ENCODE measurements at places on chromosomes 16 and 17. TPM values are rescaled to one million over a fixed set of nuclear protein-coding genes. Genes with fewer than 3 reads are reported as not detected.

- H3K4me3 ChIP-seq: peak overlapping the region; percentile 76
- H3K27ac ChIP-seq: peak overlapping the region; percentile 77
- DNase-seq: no peak
- H3K36me3 ChIP-seq: no peaks in the 10 kb centered on the region
Measured at GRCh38 chr17:32142857-32143526, 690 bp downstream of the RHOT1 start.

- DNase-seq: no peak
- H3K27ac ChIP-seq: no peak overlapping the region
- no peaks in the 10 kb centered on the region for H3K36me3 ChIP-seq
- H3K27me3 ChIP-seq: no peaks in the 10 kb centered on the region
- H3K4me3 ChIP-seq: peak overlapping the region; percentile 70
- H3K4me1 ChIP-seq: peaks cover 5% of the 10 kb centered on the region
Measured at GRCh38 chr16:87806261-87806640, 40.5 kb upstream of the KLHDC4 start.

DNA sequence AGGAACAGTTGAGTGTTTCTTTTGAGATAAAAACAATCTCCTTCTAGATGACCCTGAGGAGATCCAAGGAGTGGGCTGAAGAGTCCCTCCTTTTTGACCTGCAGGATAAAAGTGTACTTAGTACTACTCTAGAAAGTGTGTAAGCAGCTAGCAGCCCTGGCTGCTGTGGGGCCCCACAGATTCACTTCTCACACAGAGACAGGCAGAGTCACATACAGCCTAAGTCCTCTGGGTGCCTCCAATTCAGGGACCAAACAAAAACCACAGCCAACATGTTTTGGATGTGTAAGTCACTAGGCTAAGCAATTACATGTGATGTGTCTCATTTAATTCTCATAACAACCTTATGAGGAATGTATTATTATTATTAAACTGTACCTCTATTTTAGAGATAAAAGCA lies 97.1 kb downstream of the TMEM100 start:
- H3K4me1 ChIP-seq: no peaks in the 10 kb centered on the region
- no peak for DNase-seq
- H3K27ac ChIP-seq: no peak overlapping the region
- no peak overlapping the region for H3K4me3 ChIP-seq
- no peaks in the 10 kb centered on the region for H3K36me3 ChIP-seq

DNA sequence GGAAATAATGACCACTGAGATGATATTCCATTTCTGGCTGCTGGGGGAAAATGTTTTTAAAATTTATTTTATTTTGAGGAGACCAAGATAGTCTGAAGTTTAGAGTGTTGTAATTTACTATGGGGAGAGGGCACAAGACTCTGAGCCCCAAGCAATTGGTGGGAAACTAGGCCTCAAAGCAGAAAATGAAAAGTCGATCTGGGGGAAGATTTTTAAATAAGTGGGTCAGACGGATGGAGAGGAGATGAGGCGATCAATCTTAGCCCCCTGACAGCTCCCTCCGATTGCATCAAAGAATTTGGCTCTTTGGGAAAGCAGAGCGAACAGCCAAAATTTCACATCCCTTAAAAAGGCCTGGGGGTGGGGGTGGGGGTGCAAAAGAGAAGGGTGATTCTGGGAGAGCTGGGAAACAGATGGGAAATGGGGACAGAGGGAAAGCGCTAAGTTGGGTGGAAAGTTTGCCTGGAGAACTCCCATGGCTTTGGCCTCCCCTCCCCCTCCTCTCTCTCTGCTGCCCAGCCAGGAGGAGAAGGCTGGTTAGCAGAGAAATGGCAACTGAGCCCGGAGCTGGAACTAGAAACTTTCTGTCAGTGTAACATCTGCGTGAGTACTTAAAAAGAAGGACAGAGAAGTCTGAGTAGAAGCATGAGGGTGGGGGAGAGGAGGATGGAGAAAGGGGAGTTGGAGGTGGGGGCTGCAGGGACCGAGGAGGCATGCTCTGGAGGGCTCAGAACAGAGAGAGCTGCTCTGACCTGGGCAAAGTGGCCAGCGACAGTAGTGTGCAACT lies 1.4 kb upstream of the HOXB2 start:
- H3K36me3 ChIP-seq: peaks cover 9% of the 10 kb centered on the region
- H3K27me3 ChIP-seq: no peaks in the 10 kb centered on the region
- H3K4me3 ChIP-seq: peak overlapping the region; percentile 62
- peak overlapping the region; percentile 95 for H3K27ac ChIP-seq

DNA sequence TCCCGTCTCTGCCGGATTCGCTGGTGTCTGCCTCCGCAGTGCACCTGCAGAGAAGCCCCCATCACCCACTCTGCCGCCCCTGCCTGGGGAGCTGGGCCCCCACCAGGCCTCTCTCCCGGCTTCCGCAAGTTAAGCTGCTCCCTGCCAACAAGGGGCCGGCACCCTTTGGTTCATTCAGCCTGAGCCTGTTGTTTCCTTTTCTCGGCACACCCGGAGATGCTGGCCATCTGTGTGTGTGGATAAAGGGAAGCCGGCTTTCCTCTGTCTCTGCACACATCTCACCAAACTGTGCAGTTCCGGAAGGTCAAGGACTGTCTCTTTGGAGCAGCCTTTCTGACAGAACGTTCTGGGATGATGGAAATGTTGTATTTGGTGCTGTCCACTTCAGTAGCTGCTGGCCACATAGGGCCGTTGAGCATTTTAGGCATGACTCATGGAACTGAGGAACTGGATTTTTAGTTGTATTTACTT lies 6.8 kb downstream of the MAPK8IP3 start:
- peaks cover 28% of the 10 kb centered on the region for H3K4me1 ChIP-seq
- no peaks in the 10 kb centered on the region for H3K36me3 ChIP-seq
- no peaks in the 10 kb centered on the region for H3K27me3 ChIP-seq
- no peak overlapping the region for H3K27ac ChIP-seq

DNA sequence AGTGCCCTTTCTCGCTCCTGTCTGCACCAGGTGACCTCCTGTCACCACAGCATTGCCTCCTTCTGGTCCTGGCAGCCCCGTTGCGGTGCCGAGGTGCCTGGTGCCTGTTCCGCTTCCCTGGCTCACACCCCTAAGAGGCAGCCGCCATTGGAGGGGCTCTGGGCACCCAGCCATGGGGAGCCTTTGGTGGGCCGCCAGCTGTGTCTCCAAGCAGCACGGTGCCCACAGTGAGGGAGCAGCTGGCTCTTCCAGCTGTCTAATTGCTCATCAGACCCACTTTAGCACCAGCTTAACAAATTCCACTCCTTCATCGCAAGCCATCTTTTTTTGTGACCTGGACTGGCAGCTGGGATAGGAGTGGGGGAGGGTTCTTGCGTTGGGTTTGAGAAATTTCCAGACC lies 276.1 kb downstream of the SNX29 start:
- no peaks in the 10 kb centered on the region for H3K36me3 ChIP-seq
- no peaks in the 10 kb centered on the region for H3K4me1 ChIP-seq
- no peaks in the 10 kb centered on the region for H3K27me3 ChIP-seq
- no peak for DNase-seq
- no peak overlapping the region for H3K4me3 ChIP-seq

- H3K36me3 ChIP-seq: no peaks in the 10 kb centered on the region
- H3K27me3 ChIP-seq: no peaks in the 10 kb centered on the region
- no peak overlapping the region for H3K27ac ChIP-seq
- no peak for DNase-seq
Measured at GRCh38 chr16:28597692-28598261, 927 bp upstream of the SULT1A2 start.

DNA sequence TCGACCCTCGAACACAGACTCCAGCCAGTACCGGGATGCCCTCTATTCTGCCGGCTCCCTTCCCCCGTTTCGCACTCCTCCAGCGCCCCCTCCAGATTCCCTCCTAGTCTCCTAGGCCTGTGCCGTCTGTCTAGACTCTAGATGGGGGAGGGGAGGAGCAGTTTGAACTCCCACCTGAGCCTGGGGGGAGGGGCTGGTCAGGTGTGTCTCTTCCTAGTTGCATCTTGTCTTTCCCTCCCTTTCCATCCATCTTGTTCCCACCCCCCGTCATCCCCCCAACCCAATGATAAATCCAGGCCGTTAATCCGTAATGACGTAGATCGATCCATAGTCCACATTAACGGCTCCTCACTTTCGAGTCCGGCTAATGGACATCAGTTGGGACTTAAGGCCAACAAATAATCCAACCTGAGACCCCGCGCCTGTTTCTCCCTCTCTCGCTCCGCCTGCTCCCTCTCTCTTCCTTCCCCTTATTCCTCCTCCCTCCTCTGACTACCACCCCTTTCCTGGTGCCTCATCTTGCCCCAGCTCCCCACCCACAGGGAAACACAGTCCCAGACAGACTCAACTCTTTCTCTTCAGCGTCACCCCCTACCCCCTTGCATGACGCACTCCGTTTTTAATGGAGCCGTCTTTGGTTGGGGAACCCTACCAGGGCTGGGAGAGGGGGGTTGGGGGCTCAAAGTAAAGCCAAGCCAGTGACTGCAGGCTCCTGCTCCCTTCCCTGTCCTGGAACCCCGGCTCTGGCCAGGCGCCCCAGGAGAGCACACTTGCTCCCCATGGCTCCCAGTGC lies 3.4 kb upstream of the HOXB5 start:
- peak overlapping the region; percentile 84 for H3K4me3 ChIP-seq
- H3K4me1 ChIP-seq: peaks cover 35% of the 10 kb centered on the region
- H3K27me3 ChIP-seq: no peaks in the 10 kb centered on the region
- no peak for DNase-seq

- H3K36me3 ChIP-seq: no peaks in the 10 kb centered on the region
- no peaks in the 10 kb centered on the region for H3K27me3 ChIP-seq
- peaks cover 6% of the 10 kb centered on the region for H3K4me1 ChIP-seq
- H3K4me3 ChIP-seq: no peak overlapping the region
- H3K27ac ChIP-seq: no peak overlapping the region
Measured at GRCh38 chr16:68825427-68825826, 17.9 kb upstream of the TANGO6 start.

- H3K36me3 ChIP-seq: no peaks in the 10 kb centered on the region
- no peak for DNase-seq
- H3K4me1 ChIP-seq: peaks cover 7% of the 10 kb centered on the region
- H3K27ac ChIP-seq: no peak overlapping the region
- no peak overlapping the region for H3K4me3 ChIP-seq
Measured at GRCh38 chr17:67417507-67417906, 40.4 kb downstream of the PITPNC1 start.

- no peaks in the 10 kb centered on the region for H3K27me3 ChIP-seq
- H3K36me3 ChIP-seq: no peaks in the 10 kb centered on the region
- DNase-seq: no peak
- peaks cover 43% of the 10 kb centered on the region for H3K4me1 ChIP-seq
Measured at GRCh38 chr17:65544672-65545071, 16.8 kb downstream of the AXIN2 start.

DNA sequence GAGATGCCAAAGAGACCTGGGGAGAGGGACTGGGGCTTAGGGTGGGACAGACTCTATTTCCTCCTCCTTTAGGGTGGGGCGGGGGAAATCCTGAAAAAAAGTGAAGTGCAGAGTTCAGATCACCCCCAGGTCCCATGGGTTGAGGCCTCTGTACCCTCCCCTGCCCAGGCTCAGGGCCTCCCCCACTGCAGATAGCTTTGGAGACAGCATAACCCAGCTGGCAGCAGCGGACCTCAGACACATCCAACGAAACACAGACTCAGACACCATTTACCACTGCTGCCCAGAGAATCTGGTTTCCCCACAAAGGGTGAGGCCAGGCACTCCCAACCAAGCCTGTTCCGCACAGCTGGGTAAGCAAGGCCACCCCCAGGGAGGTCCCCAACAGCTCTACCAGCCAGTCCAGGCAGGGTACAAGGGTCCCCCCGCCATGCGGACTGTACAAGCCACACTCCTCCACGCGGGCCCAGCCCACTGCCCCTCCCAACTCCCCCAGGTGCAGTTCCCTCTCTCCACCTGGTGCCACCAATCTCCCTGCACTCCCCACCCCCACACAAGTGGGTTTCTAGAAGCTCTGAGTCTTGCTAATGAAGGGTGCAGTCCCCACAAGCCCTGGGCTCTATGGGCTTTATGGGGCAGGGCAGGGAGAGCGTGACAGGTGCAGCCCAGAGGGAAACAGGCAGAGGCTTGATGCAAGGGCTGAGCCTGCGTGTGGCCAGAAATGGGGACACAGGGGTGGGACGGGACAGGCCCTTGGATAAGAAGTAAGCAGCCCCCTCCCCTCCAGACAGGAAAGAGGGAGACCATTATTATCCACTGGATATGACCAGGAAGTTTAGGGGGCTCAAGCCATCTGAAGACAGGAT lies 8.9 kb downstream of the RHBDF2 start:
- H3K27ac ChIP-seq: peak overlapping the region; percentile 64
- no peaks in the 10 kb centered on the region for H3K27me3 ChIP-seq
- no peak for DNase-seq
- peak overlapping the region; percentile 40 for H3K4me3 ChIP-seq
- H3K4me1 ChIP-seq: peaks cover 3% of the 10 kb centered on the region

- DNase-seq: no peak
- H3K27me3 ChIP-seq: no peaks in the 10 kb centered on the region
- no peak overlapping the region for H3K4me3 ChIP-seq
- H3K27ac ChIP-seq: no peak overlapping the region
- peaks cover 28% of the 10 kb centered on the region for H3K36me3 ChIP-seq
Measured at GRCh38 chr17:7912927-7913524, 3.1 kb downstream of the RNF227 start.

DNA sequence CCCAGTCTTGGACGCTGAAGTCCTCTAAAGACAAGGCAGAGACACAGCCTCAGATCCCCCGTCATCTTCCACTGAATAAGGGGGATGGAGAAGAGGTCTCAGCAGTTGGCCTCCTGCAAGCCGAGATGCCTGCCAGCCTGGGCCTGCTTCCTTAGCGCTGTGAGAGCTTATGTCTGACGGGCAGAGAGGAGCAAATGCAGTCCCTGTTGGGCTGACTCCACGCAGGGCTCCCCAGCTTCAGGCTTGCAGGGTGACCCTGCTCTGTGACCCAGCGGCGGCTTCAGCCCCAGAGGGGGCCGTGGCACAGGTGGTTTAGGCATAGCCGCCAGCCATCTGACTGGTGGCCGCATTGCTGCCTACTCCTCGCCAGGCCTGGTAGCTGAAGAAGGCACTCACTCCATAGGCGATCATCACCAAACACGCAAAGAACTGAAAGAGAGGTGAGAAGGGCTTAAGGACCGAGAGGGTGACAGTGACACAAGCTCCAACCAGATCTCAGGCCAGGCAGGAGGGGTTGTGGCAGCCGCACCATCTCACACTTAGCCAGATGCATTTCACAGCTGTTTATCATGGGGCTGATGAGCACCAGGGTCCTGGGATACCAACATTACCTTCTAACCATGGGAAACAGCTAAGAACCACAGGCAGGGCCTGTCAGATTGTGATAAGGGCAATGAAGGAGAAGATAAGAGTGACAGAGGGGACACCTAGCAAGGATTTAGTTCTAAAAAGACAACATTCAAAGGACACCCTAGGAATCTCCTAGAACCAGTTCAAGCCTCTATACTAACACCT lies 11.7 kb downstream of the ARL2BP start:
- no peaks in the 10 kb centered on the region for H3K4me1 ChIP-seq
- no peaks in the 10 kb centered on the region for H3K27me3 ChIP-seq
- H3K4me3 ChIP-seq: no peak overlapping the region
- H3K27ac ChIP-seq: no peak overlapping the region

Gene SLC5A11
- total RNA-seq: 17.7 TPM

Gene HBZ
- not detected for total RNA-seq
